ENCODE measurements at places on chromosomes 16 and 17.
A peak's percentile ranks its signal among the peaks of the same experiment; 100 is the strongest.

- no peak for DNase-seq
These were observed 26.2 kb upstream of the NUDT7 start for GRCh38 chr16:77696149-77696548.

DNA sequence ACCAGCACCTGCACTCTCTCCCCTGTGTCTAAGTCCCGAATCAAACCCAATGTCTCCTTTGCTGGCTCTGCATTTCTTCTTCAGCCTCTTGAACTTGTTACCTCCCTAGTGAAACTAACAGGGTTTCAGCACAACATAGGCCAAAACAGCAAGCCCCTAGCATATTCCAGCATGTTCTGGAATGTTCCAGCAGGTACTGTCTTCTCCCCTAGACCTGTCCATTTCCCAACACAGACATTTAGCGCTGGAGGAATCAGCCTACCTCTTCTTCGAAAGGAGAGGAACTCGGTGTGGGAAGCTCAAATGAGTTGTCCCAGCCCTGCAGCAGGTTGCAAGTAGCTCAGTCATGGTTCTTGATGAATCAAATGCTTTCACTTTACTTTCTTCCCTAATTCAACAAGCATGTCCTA lies 47.1 kb downstream of the LITAF start:
- DNase-seq = peak; percentile 10

- no peak for DNase-seq
These were observed 296.1 kb upstream of the SOX9 start for GRCh38 chr17:71824671-71825070.

- no peak for DNase-seq
These were observed 1.4 kb downstream of the SYNGR3 start for GRCh38 chr16:1991135-1991551.

- no peak for DNase-seq
These were observed 666 bp upstream of the METTL9 start for GRCh38 chr16:21598701-21599121.

- peak; percentile 75 for DNase-seq
These were observed 587 bp upstream of the CDK5R1 start for GRCh38 chr17:32486111-32486700.

- DNase-seq = no peak
These were observed 108.3 kb upstream of the DHX40 start for GRCh38 chr17:59456923-59457615.
